ENCODE measurements at places on chromosomes 3 and 15.

DNA sequence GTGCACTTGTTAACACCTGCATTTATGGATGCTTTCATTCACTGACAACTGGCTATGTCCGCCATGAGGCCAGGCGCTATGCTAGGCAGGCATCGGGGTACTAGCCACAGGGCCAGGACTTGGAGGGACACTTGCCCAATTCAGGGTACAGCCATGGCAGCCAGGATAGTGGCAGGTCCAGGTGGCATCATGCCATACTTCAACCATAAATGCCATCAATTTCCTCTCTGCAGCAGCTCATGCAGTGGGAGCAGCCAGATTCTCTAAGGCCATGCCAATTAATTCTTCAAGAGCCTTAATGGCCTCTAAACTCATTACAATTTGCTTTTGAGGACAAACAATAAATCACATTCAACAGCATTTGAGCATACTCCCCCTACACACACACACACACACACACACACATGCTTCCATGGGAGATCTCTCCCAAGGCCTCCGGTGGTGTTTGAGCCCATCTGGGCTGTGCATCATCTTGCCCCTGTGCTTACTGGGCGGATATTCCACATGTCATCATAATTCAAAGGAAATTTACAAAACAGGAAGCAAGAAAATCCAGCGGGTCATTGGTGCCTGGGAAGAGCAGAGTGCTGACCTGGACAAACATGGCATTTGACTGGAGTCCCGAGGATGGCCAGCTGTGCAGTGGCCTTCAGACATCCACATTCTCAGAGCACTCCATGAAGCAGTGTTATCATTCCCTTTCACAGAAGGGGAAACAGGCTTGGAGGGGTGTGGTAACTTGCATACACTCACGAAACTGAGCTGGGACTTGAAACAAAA lies 109.1 kb downstream of the IQSEC1 start:
- H3K27me3 ChIP-seq, result no peaks in the 10 kb centered on the region
- peaks cover 4% of the 10 kb centered on the region for H3K4me1 ChIP-seq
- no peak overlapping the region for H3K4me3 ChIP-seq
- DNase-seq, result no peak
- no peak overlapping the region for H3K27ac ChIP-seq

- H3K27ac ChIP-seq, result peak overlapping the region; percentile 29
- no peaks in the 10 kb centered on the region for H3K27me3 ChIP-seq
These were observed 30.0 kb downstream of the NBEAL2 start for GRCh38 chr3:47009225-47010110.

DNA sequence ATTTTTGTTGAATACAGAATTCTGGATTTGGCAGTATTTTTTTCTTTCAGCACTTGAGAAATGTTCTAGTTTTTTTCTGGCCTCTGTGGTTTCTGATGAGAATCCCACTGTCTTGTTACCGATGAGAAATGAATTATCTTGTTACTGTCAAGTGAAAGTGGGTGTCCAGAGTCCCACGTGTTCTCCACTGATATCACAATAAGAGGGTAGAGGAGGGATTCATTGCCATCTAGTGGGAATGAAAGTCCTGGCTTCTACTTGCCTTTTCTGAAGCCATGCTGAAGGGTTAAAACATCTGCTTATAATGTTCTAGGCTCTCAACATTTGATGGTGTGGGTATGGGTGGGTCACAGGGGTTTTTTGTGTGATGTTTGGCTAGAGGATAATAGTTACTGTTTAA lies 66.1 kb downstream of the SEC22A start:
- H3K36me3 ChIP-seq, result peaks cover 29% of the 10 kb centered on the region
- no peaks in the 10 kb centered on the region for H3K27me3 ChIP-seq
- no peak for DNase-seq
- H3K27ac ChIP-seq, result no peak overlapping the region

- H3K4me3 ChIP-seq, result no peak overlapping the region
- no peak for DNase-seq
- no peaks in the 10 kb centered on the region for H3K27me3 ChIP-seq
- H3K27ac ChIP-seq, result no peak overlapping the region
These were observed 88.3 kb downstream of the MYO5A start for GRCh38 chr15:52440414-52440813.

DNA sequence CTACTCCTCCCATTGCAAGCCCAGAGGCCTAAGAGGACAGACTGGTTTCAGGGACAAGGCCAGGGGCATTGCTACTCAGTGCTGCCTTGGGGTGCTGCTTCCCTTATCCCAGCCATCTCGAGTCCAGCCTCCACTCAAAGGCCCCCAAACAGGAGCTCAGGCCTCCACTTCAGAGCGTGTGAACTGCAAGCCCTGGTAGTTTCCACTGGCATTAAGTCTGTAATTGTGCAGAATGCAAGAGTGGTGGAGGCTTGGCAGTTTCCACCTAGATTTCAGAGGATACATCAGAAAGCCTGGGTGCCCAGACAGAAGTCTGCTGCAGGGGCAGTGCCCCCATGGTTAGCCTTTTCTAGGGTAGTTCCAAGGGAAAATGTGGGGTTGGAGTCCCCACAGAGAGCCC lies 192.8 kb upstream of the ST8SIA2 start:
- H3K27me3 ChIP-seq, result no peaks in the 10 kb centered on the region
- no peak overlapping the region for H3K4me3 ChIP-seq
- peak; percentile 39 for DNase-seq
- no peak overlapping the region for H3K27ac ChIP-seq
- no peaks in the 10 kb centered on the region for H3K4me1 ChIP-seq
- no peaks in the 10 kb centered on the region for H3K36me3 ChIP-seq

DNA sequence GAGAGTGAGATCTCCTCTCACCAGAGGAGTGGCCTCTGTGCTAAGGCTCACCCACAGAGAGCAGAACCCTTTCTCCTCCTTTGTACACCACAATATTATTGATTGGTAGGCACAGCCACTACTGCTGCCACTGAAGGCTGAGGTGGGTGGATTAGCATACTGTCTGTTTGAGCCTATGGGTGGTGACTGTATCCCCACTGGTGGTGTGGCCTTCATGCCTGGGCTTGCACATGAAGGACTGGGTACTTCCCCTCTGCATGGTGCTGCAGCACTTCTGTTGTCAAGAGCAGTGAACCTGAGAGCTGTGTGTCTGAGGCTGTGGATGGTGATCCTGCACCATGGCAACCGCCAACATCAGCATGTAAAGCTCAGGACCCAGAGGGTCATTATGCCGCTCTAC lies 35.7 kb upstream of the NECTIN3 start:
- no peaks in the 10 kb centered on the region for H3K27me3 ChIP-seq
- no peak for DNase-seq
- H3K4me1 ChIP-seq, result no peaks in the 10 kb centered on the region
- H3K36me3 ChIP-seq, result peaks cover 20% of the 10 kb centered on the region
- no peak overlapping the region for H3K27ac ChIP-seq
- no peak overlapping the region for H3K4me3 ChIP-seq

GRCh38 chr3:35079403-35079802 lies 559.9 kb upstream of the ARPP21 start:
- no peaks in the 10 kb centered on the region for H3K27me3 ChIP-seq
- H3K4me1 ChIP-seq, result no peaks in the 10 kb centered on the region
- no peaks in the 10 kb centered on the region for H3K36me3 ChIP-seq
- no peak overlapping the region for H3K4me3 ChIP-seq
- DNase-seq, result no peak

- H3K4me1 ChIP-seq, result no peaks in the 10 kb centered on the region
- H3K36me3 ChIP-seq, result no peaks in the 10 kb centered on the region
- no peaks in the 10 kb centered on the region for H3K27me3 ChIP-seq
- H3K4me3 ChIP-seq, result peak overlapping the region; percentile 63
These were observed 14.6 kb downstream of the FMN1 start for GRCh38 chr15:33179874-33180273.

DNA sequence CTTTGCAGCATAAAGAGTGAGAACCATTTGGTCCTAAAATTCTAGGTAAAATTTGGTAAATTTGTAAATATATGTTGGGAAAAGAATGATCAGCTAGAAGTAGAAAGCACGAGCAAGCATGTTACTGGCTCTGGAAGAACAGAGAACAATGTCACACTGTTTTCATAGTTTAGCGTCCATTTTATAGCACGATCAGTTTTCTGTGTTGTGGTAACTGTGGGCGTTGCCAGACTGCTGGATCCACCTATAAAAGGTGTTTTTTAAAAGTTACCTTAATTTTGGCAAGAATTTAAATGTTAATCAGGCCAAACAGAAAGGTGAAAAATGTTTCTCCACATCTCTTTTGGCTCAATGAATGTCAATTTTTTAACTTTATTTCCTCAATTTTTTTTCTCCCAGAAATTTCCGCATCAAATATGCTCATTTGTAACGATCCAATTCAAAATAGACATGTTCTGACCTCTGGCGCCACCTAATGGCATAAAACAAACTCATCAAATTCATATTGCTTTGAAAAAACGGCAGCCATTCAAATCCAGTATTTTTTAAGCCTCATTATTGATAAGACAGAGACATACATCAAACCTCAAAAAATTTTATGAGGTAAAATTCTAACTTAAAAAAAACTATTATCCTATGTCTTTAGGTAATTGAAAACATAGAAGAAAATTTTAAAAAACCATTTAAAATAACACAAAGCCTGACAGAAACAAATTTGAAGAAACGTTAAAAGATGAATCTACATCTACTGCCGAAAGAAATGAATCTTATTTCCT lies 5.5 kb upstream of the GP5 start:
- H3K27me3 ChIP-seq, result no peaks in the 10 kb centered on the region
- peaks cover 15% of the 10 kb centered on the region for H3K36me3 ChIP-seq
- H3K27ac ChIP-seq, result no peak overlapping the region
- no peak for DNase-seq
- H3K4me1 ChIP-seq, result no peaks in the 10 kb centered on the region
- no peak overlapping the region for H3K4me3 ChIP-seq

GRCh38 chr3:23894254-23895061 lies 22.3 kb downstream of the NKIRAS1 start:
- H3K27ac ChIP-seq, result no peak overlapping the region
- no peak overlapping the region for H3K4me3 ChIP-seq
- H3K36me3 ChIP-seq, result peaks cover 45% of the 10 kb centered on the region
- H3K27me3 ChIP-seq, result no peaks in the 10 kb centered on the region

GRCh38 chr15:62624547-62625378 lies 417.8 kb upstream of the TPM1 start:
- no peak overlapping the region for H3K4me3 ChIP-seq
- H3K27ac ChIP-seq, result no peak overlapping the region
- H3K4me1 ChIP-seq, result no peaks in the 10 kb centered on the region
- no peaks in the 10 kb centered on the region for H3K36me3 ChIP-seq
- no peak for DNase-seq

DNA sequence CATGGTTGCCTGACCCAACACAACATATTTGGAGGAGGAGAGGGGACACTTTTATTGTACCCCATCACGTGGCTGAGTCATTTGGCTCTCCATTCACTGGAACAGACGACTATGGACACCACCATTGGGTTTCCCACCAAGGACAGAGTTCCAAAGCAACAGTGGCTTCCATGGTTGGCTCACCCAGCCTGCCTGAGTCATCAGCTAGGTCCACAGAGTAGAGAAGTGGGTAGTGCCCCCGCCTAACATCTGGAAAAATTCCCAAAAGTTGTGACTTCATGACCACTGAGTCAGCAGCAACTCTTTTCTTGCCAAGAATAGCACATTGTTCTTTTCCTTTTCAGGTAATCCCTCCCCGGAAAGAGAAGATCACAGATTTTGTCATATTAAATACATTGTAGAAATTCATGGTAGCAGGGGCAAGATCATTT lies 3.0 kb upstream of the PPP1R2 start:
- no peak overlapping the region for H3K4me3 ChIP-seq
- peaks cover 9% of the 10 kb centered on the region for H3K4me1 ChIP-seq
- DNase-seq, result no peak
- H3K36me3 ChIP-seq, result no peaks in the 10 kb centered on the region
- H3K27ac ChIP-seq, result no peak overlapping the region

DNA sequence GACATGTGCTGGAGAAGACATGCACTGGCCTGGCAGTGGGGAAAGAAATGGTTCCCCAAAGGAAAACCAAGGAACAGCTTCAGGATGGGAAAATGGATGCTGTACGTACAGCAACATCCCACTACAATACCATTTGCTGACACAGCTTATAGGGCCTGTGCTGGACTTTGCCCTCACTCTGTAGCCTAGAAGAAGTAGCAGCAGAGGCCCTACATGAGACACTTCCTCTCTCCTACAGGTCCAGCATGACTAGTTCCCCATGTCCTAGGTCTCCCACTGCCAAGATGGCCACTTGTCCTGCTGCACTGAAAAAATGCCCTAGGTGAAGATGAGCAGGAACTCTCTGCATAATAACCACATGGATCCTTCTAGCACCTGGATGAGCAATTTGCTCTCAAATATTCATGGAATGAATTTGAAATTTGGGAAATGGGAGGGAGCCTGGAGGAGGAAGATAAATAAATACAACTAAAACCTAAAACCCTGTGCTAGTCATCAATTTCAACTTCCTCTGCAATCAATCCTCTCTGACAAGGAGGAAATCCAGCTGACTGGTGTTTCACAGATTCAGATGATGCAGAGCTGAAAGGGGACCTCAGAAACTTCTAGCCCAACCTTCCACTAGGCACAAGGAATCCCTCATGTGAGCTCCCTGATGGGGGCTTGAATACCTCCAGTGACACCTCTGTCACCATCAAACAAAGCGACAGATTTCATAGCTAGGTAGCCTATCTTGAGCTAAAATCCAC lies 514.3 kb upstream of the PPP2R3A start:
- peaks cover 4% of the 10 kb centered on the region for H3K4me1 ChIP-seq
- no peak overlapping the region for H3K4me3 ChIP-seq
- no peak for DNase-seq
- H3K27me3 ChIP-seq, result no peaks in the 10 kb centered on the region
- H3K27ac ChIP-seq, result no peak overlapping the region

GRCh38 chr3:177946936-177947335 lies 589.3 kb upstream of the KCNMB2 start:
- no peaks in the 10 kb centered on the region for H3K4me1 ChIP-seq
- no peak overlapping the region for H3K27ac ChIP-seq

DNA sequence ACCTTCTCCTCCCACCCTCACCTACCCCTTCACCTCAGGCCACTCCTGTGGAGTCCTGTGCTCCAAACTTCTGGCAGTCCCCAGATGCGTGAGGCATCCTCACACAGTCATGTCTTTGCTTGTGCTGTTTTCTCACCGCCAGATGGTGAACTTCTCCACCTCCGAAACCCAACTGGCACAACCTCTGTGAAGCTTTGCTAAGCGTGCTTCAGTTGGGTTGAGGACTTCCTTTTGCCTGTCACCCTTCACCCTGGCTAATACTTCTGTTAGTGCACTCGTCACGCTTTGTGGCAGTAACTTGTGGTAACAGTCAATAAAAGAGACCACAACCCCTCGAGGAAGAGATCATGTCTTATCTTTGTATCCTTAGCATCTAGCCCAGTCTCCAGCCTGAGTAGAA lies 42.0 kb upstream of the SKOR1 start:
- no peak overlapping the region for H3K4me3 ChIP-seq
- no peaks in the 10 kb centered on the region for H3K4me1 ChIP-seq
- H3K36me3 ChIP-seq, result no peaks in the 10 kb centered on the region
- no peak overlapping the region for H3K27ac ChIP-seq
- DNase-seq, result no peak

- no peak overlapping the region for H3K4me3 ChIP-seq
- H3K27ac ChIP-seq, result no peak overlapping the region
- no peaks in the 10 kb centered on the region for H3K27me3 ChIP-seq
- H3K36me3 ChIP-seq, result peaks cover 68% of the 10 kb centered on the region
- DNase-seq, result no peak
- H3K4me1 ChIP-seq, result no peaks in the 10 kb centered on the region
These were observed 21.3 kb downstream of the MLH1 start for GRCh38 chr3:37014620-37015019.

GRCh38 chr3:46960835-46961234 lies 15.7 kb downstream of the CCDC12 start:
- H3K36me3 ChIP-seq, result peaks cover 29% of the 10 kb centered on the region
- peaks cover 3% of the 10 kb centered on the region for H3K4me1 ChIP-seq
- no peak for DNase-seq
- H3K27ac ChIP-seq, result no peak overlapping the region

GRCh38 chr3:102059145-102059943 lies 210.0 kb downstream of the NFKBIZ start:
- no peak for DNase-seq
- no peak overlapping the region for H3K4me3 ChIP-seq
- H3K27me3 ChIP-seq, result no peaks in the 10 kb centered on the region
